ENCODE measurements at places on chromosomes 13 and 19.

GRCh38 chr19:35048911-35049411 lies 7.4 kb downstream of the HPN start:
- no peak for DNase-seq

GRCh38 chr19:9018163-9018875 lies 8.1 kb upstream of the MUC16 start:
- no peak for DNase-seq

GRCh38 chr19:19410553-19411550 lies 5.4 kb downstream of the GATAD2A start:
- DNase-seq, result no peak

- peak; percentile 89 for DNase-seq
Measured at GRCh38 chr13:50125554-50126262, 110.5 kb downstream of the KCNRG start.

DNA sequence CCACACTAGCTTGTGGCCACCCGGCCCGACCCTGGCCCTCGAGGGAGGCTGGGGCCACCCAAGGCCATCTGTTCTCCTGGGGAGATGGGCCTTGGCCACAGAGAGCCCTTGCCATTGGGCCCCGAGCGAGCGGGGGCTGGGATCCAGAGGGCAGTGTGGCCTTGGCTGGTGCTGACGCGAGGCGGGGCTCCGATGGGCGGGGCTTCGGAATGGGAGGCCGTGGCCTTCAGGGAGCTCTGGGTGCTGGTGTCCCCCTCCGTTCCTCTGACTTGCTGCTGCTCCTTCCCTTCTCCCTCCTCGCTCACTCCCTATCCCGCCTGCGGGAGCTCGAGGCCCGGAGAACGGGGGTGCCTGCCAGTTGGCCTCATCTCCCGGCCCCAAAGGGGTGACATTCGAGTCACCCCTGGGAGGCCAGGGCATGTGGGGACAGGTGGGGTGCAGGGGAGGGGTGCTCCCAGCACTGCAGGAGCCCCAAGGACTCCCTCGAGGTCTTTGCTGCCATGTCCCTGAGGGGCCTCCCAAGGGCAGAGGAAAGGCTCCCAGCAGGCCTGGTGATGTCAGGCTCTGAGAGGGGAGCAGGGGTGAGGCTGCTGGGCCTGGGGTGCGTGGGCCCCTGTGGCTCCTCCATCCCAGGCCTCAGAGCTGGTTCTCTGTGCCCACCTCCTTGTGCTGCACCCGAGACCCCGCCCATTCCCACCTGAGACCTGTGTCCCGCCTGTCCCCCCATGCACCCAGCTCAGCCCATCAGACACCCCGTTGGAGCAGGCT lies 4.2 kb downstream of the NCLN start:
- no peak for DNase-seq

DNA sequence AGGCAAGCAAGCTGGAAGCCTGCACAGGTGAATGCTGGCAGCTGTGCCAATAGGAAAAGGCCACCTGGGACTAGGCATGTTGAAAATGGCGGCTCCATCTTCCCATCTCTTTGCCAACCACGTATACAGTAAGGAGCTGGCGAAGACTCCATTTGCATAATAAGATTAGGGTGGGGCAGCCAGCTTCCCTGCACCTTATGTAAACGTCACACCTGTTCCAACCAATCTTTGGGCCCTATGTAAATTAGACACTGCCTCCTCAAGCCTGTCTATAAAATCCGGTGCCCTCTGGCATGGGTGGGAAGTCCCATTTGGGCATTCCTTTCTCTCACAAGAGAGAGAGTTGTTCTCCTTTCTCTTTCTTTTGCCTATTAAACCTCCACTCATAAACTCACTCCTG lies 16.8 kb downstream of the ADGRE2 start:
- no peak for DNase-seq

- no peak for DNase-seq
Measured at GRCh38 chr13:76852986-76853385, 33.2 kb downstream of the KCTD12 start.

DNA sequence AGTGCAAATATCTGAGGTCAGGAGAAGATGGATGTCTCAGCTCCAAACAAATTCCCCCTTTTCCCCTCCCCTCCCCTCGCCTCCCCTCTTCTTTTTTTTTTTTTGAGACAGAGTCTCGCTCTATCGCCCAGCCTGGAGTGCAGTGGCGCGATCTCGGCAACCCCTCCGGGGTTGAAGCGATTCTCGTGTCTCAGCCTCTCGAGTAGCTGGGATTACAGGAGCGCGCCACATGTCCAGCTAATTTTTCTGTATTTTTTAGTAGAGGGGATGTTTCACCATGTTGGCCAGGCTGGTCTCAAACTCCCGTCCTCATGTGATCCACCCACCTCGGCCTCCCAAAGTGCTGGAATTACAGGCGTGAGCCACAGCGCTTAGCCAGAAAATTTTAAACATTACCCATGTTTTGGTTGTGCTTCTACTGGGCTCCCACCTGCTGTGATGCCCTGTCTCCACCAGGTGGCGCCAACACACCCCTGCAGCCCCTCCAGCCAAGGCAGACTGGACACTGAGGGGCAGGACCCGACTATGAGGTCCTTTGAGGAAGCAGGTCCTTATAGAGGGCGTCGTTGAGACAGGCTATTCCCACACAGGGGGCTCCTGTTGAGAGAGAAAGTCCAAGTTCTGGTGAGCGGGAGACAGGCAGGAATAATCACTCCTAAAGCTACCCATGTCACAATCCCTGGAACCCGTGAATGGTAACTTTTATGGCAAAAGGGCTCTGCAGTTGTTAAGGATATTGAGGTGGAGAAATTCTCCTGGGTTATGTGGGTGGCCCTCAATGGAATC lies 6.3 kb downstream of the ERICH4 start:
- peak; percentile 42 for DNase-seq

- no peak for DNase-seq
Measured at GRCh38 chr13:104571161-104571892, 1505.1 kb upstream of the SLC10A2 start.

DNA sequence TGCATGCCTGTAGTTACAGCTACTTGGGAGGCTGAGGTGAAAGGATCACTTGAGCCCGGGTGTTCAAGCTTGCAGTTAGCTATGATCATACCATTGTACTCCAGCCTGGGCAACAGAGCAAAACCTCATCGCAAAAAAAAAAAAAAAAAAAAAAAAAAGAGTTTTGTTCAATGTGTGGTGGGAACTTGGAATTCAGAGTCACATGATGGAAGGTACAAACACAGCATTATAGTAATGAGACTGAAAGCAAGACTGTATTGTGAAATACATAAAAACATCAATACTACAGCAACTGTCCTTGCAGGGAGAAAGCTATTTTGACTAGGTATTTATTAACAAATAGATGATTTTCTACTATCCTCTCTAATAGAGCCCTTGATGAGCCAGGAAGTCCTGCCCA lies 393.2 kb downstream of the DLEU7 start:
- DNase-seq, result no peak

GRCh38 chr19:46408664-46409039 lies 4.7 kb downstream of the CCDC8 start:
- DNase-seq, result no peak

DNA sequence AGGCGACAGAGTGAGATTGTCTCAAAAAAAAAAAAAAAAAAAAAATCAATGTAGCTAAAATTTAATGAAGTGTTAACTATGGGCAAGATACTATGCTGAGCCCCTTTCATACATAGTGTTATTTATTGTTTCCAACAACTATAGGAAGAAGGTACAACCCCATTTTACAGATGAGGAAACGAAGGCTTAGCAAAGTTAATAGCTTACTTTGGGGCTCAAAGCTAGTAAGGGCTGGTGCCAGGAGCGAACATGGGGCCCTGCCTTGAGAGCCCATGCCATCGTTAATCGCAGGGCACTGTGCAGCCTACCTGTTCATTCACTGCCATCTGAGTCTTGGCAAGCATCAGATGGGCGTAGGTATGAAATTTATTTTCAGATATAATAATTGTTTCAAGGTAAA lies 1.9 kb upstream of the FRY start:
- no peak for DNase-seq

GRCh38 chr13:110957181-110957884 lies 42.5 kb upstream of the ANKRD10 start:
- DNase-seq, result no peak

- DNase-seq, result no peak
Measured at GRCh38 chr19:17553256-17553655, 2.2 kb upstream of the COLGALT1 start.

DNA sequence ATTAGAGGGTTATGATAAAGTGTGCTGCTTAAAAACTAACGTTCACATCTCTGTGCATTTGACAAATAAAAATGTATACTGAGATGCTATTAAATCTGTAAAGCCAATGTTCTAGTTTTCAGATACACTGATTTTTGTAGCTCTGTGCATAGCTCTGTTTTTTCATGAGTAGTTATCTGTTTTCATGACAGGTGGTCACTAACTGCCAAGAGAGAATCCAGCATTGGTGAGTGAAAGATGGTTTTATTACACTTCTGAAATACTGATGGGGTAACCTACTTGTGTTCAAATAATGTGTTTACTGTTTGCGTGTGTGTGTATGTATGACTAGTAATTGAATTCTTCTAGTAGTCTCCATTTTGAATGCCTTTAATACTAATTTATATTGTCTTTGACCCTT lies 29.0 kb downstream of the URI1 start:
- no peak for DNase-seq

GRCh38 chr13:29953542-29953941 lies 103.1 kb upstream of the UBL3 start:
- no peak for DNase-seq

DNA sequence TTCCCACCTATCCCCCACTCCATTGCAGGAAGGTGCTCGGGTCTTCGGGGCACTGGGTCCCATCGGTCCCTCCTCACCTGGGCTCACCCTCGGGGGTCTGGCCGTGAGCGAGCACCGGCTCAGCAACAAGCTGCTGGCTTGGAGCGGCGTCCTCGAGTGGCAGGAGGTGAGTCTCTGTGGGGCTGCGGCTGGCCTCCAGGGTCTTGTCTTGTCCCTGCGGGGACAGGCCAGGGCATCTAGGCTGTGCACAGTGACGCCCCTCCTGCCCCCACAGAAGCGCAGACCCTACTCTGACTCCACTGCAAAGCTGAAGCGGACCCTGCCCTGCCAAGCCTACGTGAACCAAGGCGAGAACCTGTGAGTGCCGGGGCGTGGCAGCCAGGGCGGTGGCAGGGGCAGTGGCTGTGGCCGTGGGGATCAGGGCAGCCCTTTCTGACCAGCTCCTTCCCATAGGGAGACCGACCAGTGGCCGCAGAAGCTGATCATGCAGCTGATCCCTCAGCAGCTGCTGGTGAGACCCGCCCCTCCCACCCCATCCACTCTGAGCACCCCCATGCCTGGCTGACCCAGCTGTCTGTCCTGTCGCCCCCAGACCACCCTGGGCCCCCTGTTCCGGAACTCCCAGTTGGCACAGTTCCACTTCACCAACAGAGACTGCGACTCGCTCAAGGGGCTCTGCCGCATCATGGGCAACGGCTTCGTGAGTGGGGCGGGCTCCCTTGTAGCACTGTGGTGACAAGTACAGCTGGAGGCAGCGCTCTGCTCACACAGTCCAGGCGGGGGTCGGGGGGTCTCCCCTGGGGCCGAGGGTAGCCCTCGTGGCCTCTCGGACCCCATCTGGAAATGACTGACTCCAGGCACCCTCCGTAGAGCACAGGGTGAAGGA lies 3.7 kb downstream of the PTOV1 start:
- no peak for DNase-seq

DNA sequence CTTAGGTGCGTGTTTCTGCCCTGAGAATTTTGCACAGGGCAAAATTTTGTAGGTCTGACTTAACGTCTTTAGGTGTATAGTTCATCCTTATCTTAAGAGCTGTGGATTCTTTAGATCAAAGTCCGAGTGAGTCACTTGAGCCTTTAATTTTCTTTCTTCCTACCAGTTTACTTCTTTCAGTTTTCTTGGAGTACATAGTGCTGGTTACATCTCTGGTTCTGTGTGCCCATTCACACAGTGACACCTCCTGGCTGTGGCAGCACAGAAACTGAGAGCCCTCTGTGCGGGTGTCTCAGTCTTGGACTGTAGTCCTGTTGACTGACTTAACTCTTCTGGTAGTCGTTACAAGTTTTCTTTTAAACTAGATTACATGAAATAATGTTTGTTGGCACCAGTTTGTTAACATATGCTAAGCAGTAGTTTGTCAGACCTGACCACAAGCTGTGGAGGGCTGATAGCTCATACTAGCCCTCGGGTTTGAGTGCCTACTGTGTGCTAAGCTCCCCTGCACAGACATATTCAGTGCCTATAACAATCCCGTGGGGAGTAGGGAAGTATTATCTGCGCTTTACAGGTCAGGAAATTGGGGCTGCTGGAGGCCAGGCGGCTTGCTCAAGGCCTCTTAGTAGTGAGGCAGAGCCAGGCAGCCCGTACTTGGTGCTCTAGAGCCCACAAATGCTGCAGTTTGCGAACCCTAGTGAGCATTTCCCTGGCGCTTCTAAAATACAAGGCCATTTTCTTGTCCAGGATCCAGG lies 1.6 kb downstream of the GATAD2A start:
- DNase-seq, result peak; percentile 38

DNA sequence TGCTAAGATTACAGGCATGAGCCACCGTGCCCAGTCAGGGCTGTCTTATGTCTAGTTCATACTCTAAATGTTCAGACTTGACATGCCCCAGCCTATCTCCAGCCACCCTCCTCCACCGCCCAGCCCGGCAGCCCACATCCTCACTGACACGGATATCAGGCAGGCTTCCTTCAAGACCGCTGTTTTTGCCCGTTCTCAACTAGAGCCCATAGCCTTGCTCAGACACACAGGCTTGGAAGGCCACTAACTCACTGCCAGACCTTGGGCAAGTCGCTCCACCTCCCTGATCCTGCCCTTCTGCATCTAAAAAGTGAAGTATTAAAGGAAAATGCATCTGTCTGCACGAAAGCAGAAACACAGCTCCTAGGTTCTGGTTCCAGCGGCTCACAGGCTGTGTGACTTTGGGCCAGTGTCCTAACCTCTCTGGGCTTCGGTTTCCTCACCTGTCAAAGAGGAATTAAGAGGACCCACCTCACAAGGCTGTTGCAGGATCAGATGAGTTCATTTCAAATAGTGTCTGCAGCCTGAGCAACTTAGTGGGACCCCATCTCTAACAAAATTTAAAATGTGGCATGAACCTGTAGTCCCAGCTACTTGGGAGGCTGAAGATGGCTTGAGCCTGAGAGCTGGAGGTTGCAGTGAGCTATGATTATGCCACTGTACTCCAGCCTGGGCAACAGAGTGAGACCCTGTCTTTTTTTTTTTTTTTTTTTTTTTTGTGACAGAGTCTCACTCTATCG lies 14.5 kb upstream of the CERS4 start:
- DNase-seq, result peak; percentile 19

DNA sequence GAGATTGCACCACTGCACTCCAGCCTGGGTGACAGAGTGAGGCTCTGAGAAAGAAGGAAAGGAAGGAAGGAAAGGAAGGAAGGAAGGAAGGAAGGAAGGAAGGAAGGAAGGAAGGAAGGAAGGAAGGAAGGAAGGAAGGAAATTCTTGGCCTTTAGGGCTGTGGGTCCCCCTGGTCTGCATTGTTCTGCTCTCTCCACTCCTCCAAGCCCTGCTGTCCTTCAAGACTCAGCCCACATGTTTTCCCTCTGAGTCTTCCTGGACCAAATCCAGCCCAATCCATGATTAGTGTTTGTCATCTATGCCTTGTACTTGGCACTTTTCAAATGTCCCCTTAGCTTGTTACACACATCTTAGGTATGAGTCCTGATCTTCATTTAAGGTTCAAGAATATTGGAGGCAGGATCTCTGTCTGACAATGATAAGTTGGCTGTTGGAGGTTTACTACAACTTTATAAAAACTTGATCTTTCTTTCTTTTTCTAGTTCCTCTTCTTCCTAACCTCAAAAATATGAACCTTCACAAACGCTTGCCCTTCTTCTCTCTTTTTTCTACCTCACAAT lies 48.8 kb upstream of the INTS6 start:
- DNase-seq, result no peak

GRCh38 chr19:28257396-28257795 lies 955.6 kb downstream of the UQCRFS1 start:
- no peak for DNase-seq

GRCh38 chr19:50022823-50023222 lies 2.3 kb downstream of the VRK3 start:
- no peak for DNase-seq

Data from T-helper 1 cell (primary cell).